ENCODE measurements at places on chromosomes 16 and 17. TPM values are rescaled to one million over a fixed set of nuclear protein-coding genes. Genes with fewer than 3 reads are reported as not detected.
A peak's percentile ranks its signal among the peaks of the same experiment; 100 is the strongest.

DNA sequence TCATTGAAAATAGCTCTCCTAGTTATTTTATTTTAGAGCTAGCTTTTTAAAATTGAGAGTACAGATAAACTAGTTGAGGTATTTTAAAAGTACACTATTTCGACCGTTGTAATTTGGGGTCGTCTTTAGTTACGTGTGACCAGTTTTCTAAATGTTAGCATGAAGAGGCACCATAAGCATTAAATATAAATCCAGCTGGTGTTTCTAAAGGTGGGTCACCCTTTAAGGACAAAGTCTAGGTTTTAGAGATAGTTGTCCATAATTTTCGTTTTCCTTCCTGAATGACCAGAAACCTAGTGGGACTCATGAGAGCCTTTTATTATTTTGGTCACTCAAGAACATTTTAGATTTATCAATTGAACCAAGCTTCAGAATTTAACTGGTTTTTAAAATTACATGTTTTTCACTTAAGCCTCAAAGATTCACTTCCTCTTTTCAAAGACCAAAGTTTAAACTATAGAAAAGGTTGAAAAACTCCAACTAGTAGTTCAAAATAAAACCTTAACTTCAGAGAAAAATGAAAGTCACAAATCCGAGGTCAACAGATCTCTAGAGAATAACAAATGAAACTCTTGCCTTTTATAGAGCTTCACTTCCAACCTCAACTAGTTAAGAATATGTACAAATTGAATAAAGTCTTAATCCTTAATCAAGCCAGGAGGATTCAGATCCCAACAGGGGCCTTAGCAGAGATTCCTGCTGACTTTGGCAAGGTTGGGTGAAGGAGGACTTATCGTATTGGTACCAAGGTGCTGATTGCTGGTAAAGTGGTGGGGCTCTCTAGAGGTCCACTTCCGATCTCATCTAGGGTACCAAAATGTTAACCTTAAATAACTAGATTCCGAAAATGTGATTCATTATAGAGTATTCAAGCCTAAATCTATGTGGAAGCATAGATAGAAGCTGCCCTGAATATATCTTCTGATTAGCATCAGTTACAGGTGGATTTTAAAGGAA, 32.5 kb downstream of the PHKB start:
- H3K27ac ChIP-seq = peak overlapping the region; percentile 37
- DNase-seq = no peak
- H3K4me3 ChIP-seq = no peak overlapping the region
- peaks cover 44% of the 10 kb centered on the region for H3K4me1 ChIP-seq
- no peaks in the 10 kb centered on the region for H3K27me3 ChIP-seq

GRCh38 chr17:77382966-77383612, 242.3 kb downstream of the SEC14L1 start:
- peak overlapping the region; percentile 75 for H3K27ac ChIP-seq
- peak overlapping the region; percentile 80 for H3K4me3 ChIP-seq
- peaks cover 85% of the 10 kb centered on the region for H3K4me1 ChIP-seq

DNA sequence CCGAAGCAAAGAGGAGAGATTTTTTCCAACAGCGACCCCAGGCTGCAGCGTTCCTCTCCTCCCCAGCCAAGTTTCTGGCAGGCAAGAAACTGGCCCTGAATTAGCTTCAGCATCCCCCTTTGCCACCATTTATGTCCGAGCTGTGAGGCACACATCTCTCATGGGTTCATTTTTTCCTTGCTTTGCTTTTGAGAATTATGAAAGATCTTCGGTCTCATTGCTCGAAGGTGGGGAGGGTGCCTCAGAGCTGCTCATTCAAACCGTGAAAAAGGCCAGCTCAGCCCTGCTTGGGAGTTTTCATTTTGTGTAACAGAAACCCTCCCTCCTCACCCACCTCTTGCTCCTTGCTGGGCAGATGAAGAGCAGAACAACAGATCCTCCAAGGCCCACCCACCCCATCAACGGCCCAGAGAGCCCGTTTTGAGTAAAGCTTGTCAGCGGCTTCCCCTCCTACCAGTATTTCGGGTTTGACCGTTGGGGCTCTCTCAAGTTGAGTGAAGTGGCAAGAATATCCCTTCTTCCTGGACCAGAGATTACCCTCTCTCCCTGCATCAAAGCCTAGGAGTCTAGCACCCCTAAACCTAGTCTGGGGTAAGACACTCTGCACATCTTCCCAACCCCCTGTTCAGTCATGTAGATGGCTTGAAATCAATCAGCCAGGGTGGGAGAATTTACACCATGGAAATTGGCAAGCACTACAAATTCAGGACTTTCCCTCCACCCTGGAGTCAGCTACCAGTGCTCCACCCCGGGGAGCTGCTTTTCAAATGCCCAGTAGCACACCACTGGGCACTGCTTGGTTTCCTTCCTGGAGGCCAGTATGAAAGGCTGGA, 1.8 kb downstream of the CCR7 start:
- peak overlapping the region; percentile 89 for H3K27ac ChIP-seq
- peaks cover 47% of the 10 kb centered on the region for H3K36me3 ChIP-seq
- DNase-seq = peak; percentile 84
- peak overlapping the region; percentile 89 for H3K4me3 ChIP-seq

- no peak overlapping the region for H3K27ac ChIP-seq
- no peak for DNase-seq
- H3K4me3 ChIP-seq = no peak overlapping the region
These were observed 20.1 kb upstream of the MLYCD start for GRCh38 chr16:83878838-83879237.

The GAS7 gene
- total RNA-seq = 0.72 TPM

Data from activated T-cell treated with anti-CD3 and anti-CD28 coated beads, Interleukin-2, amount 50 U/mL, for 72 hours (primary cell).